Mesangial cell (primary cell): ENCODE measurements at places on chromosomes 1 and 21. TPM values are rescaled to one million over a fixed set of nuclear protein-coding genes. Genes with fewer than 3 reads are reported as not detected.

Gene PLCH2
- total RNA-seq: 0.38 TPM in 1 of 2 replicates, not detected in the other

Gene PM20D1
- 0.63 and 1.5 TPM in 2 replicates for total RNA-seq

Gene NADK
- 54.8 and 57.6 TPM in 2 replicates for total RNA-seq

Gene HES3
- total RNA-seq: not detected in 2 replicates

Gene COL16A1
- total RNA-seq: 16.5 and 68.8 TPM in 2 replicates

Gene RGS1
- total RNA-seq: not detected in 2 replicates
